NT2/D1 (cell line): ENCODE measurements at places on chromosomes 2 and 18.
A peak's percentile ranks its signal among the peaks of the same experiment; 100 is the strongest.

- DNase-seq: no peak
Measured at GRCh38 chr2:158179660-158180059, 78.0 kb downstream of the UPP2 start.

- no peak for DNase-seq
Measured at GRCh38 chr2:63865159-63865799, 23.6 kb downstream of the UGP2 start.

- DNase-seq: no peak
Measured at GRCh38 chr18:63476668-63477067, at the start of gene SERPINB5. TSS of gene SERPINB5 (plus strand) at chr18:63476958. CDS start at chr18:63484429, 7,471 bp downstream.

- DNase-seq: no peak
Measured at GRCh38 chr18:64398320-64398719, 249.4 kb upstream of the LINC00305 start.

DNA sequence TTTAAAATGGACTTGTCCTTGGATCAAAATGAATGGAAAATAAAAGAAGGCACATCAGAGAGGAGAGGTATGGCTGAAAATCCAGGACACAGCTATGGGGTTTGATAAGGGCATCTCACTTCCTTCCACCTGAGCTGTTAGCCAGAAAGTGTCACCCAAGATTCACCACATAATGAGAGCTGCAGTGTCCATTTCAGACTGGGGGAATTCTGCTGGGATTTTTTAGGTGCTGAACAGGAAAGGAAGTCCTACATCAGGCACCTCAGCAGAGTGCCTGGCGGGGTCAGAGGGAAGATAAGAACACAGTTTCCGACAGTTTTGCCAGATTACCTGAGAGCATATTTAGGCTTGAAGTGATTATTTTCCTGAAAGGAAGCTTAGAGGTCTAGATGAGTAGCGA lies 187.6 kb upstream of the HNMT start:
- DNase-seq: no peak

- no peak for DNase-seq
Measured at GRCh38 chr2:47636596-47637264, 146.2 kb upstream of the MSH6 start.

DNA sequence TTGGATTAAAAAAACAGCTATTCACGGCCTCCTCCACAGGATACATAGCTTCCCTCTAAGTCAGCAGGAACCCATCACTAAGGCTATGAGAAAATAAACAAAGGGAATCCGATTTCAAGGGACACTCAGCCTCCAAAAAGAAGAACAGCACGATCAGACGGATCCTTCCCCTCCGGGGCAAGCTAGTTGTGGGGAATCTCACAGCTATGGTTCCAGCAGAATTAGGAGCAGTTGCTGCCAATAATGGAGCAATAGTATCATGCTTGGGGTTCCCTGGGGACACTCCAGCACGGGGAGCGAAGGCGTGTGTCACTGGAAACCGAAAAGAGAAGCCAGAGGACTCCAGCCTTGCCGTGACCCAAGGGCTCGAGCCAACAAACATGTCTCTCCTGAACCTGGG lies 163.1 kb downstream of the TTC32 start:
- no peak for DNase-seq

DNA sequence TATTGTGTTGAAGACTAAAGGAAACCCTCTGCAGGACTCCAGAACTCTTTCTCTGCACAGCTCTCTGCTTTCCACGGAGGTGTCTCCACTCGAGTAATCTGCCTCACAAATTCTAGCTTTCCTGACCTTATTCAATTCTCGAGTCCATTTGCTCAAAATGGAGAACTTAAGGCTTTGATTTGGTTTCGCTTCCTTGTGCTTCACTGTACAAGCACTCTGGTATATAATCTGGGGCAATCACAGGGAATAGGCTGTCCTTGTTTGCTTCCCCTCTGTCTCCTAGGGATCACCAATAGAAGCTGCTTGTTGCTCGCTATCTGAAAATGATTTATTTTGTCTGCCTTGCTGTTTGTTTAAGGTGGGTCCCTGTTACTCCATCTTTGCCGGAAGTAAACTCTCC lies 129.1 kb upstream of the DOCK10 start:
- no peak for DNase-seq

DNA sequence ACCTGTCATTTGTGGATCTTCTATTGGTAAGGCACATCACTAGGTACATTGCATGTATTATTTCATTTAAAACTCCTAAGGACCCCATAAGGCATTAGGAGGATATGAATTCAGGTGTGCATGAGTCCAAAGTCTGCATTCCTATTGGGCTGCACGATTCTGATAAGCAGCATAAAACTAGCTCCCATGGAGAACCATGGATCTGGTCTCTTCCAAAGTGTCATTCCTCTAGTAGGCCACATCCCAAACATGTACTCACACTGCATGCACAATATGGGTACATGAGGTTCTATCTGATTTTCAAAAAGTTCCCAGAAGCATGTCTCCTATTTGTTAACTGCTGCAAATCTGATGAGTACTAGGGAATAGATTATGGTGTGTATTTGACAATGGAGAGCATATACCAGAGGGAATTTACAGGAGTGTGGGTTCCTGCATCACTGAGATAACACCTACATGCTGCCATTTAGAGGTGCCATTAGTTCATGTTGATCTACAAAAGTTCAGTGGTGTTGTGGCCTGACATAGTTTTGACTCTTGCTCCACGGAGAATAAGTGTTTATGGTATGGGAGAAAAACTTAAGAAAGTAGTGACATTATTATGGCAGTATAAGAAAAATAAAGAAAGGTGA lies 11.3 kb downstream of the CYTIP start:
- no peak for DNase-seq

DNA sequence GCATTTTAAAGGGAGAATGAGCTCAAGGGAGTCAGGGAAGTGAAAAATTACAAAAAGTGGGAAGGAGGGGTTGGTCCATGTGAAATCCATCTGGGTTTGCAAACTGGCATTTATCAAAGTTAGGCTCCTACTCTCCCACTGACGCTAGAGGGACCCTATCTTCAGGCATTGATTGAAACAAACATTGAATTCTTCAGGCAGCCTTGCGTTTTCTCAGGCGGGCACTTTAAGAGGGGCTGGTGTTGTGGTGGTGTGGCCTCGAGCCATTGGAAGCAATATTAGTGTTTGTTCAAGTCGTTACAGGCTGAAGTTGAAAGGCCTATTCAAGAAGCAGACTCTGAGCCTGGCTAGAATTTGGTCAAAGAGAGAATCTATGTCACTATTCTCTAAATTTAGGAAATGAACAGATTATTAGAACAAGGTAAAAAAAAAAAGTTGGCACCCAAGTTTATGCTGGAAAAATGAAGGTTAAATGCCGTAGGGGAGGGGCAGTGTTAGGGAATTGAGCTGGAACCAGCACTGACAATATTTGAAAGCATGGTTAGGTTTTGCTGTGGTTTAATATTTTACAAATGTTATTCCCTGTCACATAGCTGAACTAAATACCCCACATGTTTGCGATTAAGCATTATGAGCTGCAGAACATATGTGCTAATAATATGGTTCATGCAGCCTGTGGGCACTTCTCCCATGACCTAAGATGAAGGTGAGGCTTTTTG lies 36.8 kb downstream of the STON1 start:
- no peak for DNase-seq

GRCh38 chr2:217844696-217845095 lies 158.1 kb downstream of the TNS1 start:
- no peak for DNase-seq

DNA sequence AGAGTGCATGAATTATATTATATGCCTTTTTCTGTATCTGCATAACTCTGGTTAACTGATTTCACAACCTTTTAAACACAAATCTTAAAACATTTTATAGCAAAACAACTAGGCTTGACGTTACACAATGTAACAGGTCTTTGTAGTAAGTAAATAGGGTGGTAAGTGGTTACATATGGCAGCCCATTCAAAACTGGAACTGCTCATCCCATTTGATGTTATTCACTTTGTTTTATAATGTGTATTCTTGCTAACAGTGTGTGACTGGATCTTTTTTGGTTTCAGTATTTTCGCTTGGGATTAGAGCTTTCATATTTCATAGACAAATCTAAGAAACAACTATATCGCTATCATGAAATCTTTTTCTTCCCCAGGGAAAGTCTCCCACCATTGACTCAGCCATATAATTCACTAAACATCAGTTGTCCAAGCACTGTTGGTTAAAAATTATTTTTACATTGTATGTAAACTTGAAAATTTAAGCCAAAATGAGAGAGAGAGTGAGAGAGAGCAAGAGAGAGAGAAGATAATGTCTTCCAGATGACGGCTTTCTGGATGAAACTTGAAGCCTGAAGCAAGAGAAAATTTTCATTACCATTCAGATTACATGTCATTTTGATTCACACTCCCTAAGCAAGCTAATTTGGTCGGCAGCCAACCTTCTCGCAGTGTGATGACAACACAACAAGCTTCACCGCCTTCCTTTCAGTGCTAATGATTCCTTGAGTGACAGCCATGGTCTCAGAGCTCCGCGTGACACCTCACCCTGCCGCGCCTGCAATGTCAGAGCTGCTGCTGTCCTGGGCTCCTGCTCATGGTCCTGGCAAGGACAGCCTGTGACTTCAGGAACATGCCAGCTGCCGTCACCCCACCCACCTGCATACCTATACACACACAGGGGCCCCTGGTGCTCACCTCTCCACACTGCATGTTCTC lies 946.9 kb upstream of the SOX11 start:
- no peak for DNase-seq

DNA sequence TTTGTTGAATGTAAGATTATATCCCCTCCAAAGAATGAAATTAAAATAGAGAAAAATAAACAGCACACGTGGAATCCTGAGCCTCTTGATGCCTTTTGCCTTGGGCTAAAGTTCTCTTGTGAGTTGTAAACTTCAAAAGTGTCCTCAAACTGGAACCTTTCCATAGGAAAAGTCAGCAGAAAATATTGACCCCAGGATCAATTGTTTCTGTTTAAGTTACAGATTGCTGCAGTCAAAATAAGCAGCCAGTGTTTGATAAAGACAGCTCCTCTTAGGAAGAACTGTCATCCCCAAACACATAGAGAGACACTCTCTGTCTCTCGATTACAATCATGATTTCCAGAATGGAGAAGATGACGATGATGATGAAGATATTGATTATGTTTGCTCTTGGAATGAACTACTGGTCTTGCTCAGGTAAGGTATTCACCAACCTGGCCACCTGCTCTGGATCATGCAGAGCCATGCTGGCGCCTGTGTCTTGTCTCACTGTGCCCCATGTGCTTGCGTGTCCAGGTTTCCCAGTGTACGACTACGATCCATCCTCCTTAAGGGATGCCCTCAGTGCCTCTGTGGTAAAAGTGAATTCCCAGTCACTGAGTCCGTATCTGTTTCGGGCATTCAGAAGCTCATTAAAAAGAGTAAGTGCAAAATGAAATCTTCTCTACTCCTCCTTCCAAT lies at the start of gene SPP2:
Gene SPP2 (plus strand): TSS at position 248 of the 681 bp plus-strand sequence. CDS start 85 bp downstream, at position 333.
- no peak for DNase-seq

DNA sequence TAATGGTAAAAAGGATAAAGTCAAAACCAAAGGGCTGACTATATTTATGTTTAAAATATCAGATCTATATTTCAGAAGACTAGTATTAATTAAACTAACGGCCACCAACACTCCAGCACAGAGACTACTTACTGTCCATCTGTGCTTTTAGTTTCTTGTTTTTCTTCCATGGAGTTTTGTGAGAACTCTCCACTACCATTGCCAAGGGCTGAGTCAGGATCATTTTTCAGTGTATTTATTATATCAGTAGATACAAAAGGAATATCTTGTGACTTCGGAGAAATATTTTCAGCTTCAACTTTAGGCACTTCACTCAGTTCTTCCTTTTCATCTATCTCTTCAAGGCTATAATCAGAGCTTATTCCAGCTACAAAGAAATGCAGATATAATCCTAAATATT lies 79.1 kb upstream of the GRB14 start:
- DNase-seq: no peak

DNA sequence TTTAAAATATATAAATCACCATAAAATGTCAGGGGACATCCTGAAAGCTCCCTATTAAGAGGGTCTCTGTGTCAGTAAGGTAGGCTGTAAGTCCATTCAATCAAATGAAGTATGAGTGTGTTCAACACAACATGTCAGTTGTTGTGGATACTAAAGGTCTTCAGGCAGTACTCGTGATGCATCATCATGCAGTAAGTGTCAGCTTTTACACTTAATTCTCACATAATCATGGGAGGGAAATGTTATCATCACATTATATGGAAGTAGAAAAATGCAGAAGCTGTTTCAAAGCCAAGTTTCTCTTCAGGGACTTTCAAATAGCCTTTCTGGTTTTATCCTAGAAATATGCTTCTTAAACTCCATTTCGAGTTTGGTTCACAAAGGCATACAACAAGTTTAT lies 477.1 kb upstream of the ID2 start:
- no peak for DNase-seq

DNA sequence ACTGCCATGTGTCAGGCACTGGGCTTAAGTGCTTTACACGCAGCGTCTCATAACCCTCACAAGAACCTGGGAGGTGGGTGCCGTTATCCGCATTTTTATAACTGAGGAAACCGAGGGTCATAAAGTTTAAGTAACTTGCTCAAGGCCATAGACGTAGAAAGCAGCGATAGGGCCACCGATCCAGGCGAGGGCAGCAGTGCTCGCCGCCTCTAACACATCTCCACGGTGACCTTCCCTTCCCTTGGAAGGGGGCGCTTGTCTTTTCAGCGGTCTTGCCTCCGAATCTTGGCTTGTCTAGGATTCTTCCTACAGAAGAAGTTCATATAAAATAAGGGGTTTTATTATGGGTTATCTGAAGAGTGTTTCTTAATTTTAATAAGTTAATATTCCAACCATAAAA lies 186.6 kb downstream of the GBX2 start:
- peak; percentile 32 for DNase-seq

- peak; percentile 59 for DNase-seq
Measured at GRCh38 chr2:69149631-69150215, 136.7 kb downstream of the ANTXR1 start.

DNA sequence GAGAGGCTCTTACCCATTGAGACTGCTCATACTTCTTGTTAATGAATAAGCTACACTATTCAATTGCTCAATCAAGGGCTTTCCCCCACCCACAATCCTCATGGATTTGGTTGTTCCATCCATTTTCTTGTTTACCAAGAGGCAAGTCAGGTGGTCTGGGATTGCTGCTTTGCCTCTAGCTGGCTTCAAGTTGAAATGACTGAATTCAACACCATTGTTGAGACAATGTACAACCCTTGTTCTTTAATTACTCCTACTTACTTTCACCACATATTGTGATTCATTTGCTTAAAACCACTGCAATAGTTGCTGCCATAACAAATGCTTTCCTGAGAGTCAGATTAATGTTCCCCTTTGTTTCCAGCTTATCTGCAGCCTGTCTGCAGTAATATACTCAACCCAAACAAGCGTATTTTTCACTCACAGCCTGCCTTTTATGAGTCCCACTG lies 532.2 kb downstream of the RIT2 start:
- no peak for DNase-seq

DNA sequence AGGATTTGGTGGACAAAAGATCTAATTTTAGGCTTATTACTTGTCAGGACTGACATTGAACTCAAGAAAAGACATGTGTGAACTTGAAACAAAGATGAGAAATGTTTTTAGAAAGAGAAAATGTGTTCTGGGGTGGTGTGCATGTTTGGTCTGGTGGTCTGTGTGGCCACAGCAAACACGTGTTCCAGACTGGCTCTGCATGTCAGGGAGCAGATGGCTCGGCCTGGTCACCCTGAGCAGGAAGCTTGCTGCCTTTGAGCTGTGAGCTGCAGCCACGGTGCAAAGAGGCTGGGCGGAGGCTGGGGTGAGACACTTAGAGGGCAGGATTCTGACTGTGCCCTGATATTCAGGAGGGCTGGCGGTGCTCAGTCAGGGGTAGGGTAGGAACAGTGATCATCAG lies 186.1 kb downstream of the CTIF start:
- DNase-seq: no peak
